ENCODE measurements at places on chromosomes 6 and 20.

- DNase-seq = no peak
These were observed 4.9 kb upstream of the ASCC3 start for GRCh38 chr6:100886076-100886475.

- no peak for DNase-seq
These were observed 57.1 kb downstream of the SNAI1 start for GRCh38 chr20:50039706-50040431.

DNA sequence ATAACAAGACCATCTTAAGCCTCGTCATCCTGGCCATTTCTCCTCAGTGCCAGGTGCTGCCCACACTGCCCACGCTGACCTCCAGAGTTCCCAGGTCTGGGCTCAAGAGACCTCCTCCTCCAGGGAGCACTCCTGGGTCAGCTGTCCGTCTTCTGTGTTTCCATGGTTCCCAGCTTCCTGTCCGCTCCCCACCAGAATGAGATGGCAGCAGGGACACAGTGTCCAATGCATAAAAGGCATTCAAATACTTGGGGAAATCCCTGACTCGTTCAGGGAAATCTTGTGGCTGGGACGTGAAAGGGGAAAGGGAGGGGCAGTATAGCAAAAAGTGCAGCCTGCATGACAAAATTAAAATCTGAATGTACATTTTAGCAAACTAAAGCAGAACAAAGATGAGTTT is 54.3 kb downstream of the SLC23A2 start:
- DNase-seq = no peak

GRCh38 chr6:100276311-100277057 is 188.2 kb downstream of the SIM1 start:
- DNase-seq = no peak

GRCh38 chr6:50714487-50715379 is 1.4 kb downstream of the TFAP2D start:
- DNase-seq = no peak

Measured in activated CD8-positive, alpha-beta memory T cell treated with anti-CD3 and anti-CD28 coated beads for 4 hours (primary cell).